GOT3 (cell line): ENCODE measurements at places on chromosomes 3 and 15.

GRCh38 chr3:117282566-117282965, 573.0 kb downstream of the TUSC7 start:
- no peak for DNase-seq

- DNase-seq, result no peak
These were observed 103.5 kb upstream of the SMAD3 start for GRCh38 chr15:66961901-66962300.

- DNase-seq, result no peak
These were observed 58.2 kb downstream of the FGD5 start for GRCh38 chr3:14876921-14877333.

GRCh38 chr3:20458994-20459716, 273.1 kb upstream of the SGO1 start:
- DNase-seq, result no peak

- no peak for DNase-seq
These were observed 12.3 kb upstream of the SPATA12 start for GRCh38 chr3:57048052-57048671.

GRCh38 chr3:153577059-153577736, 415.2 kb downstream of the RAP2B start:
- no peak for DNase-seq

DNA sequence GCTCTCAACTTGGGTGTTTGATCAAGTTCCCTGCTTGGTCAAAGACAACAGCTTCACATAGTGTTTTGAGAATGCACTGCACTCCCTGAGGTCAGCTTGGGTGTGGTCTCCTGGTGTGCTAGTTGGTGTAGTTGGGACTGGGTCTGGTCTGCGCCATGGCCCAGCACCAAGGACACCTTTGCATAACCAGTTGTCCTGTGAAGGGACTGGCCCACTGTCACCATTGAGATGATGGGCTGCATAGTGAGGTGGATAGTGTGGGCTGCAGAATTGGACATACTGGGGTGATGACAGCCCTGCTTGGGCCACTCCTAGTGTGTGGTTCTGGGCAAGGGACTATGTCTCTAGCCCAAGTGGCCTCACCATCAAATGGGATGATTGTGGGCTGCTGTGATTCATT, 9.5 kb downstream of the RPSA start:
- no peak for DNase-seq

DNA sequence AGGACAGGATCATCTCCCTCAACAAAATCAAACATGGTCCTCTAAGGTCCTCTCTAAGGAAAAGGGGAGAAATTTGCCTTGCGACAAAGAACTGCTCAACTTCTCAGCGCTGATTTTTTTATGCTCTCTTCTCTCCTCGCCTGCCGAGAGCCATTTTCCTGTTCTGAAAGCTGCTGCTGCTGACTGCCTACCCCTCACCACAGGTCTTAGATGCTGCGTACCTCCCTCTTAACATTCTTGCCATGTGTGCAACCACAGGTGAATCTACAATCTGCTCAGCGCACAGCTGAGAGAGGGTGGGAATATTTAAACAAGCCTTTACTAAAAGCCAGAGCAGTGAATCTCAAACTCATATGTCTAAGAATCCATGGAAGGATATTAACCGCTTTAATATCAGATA, 210.7 kb downstream of the SSR3 start:
- DNase-seq, result no peak
